ENCODE measurements at places on chromosomes 16 and 17. TPM values are rescaled to one million over a fixed set of nuclear protein-coding genes. Genes with fewer than 3 reads are reported as not detected.

Gene ST6GALNAC2
- total RNA-seq, result 0.46 TPM

Gene KRTAP2-3
- not detected for total RNA-seq

Gene SPEM2
- not detected for total RNA-seq

Gene SECTM1
- total RNA-seq, result 0.28 TPM

Gene TP53TG3E
- not detected for total RNA-seq

Gene WFIKKN2
- total RNA-seq, result 1.1 TPM

Gene ATP2C2
- 2.8 TPM for total RNA-seq

Gene PYDC1
- total RNA-seq, result 2.1 TPM

Gene C16orf87
- 18.2 TPM for total RNA-seq

Gene SEPHS2
- 52.6 TPM for total RNA-seq

Gene PIK3R5
- 1.4 TPM for total RNA-seq

Gene TOM1L1
- total RNA-seq, result 44.6 TPM

Gene DHRS7C
- total RNA-seq, result not detected

Gene MT1A
- total RNA-seq, result not detected

Gene NOD2
- 0.17 TPM for total RNA-seq

Gene FOXN1
- not detected for total RNA-seq

Gene SALL1
- 101 TPM for total RNA-seq

Gene KRTAP4-4
- not detected for total RNA-seq

Gene DNAI2
- total RNA-seq, result not detected

Gene CCL8
- not detected for total RNA-seq

Gene SLC47A1
- total RNA-seq, result 2.0 TPM

Gene PRR11
- 70.6 TPM for total RNA-seq

Gene SOX9
- total RNA-seq, result 1.2 TPM

Gene CALB2
- total RNA-seq, result 0.97 TPM

Gene CNGB1
- total RNA-seq, result not detected

Gene CDH16
- total RNA-seq, result not detected

Gene C17orf107
- 4.4 TPM for total RNA-seq

Gene ANKRD13B
- 21.6 TPM for total RNA-seq

Gene OMG
- not detected for total RNA-seq

Gene SOX8
- 8.9 TPM for total RNA-seq

Gene NPIPB13
- 14.3 TPM for total RNA-seq

Gene MKS1
- 24.8 TPM for total RNA-seq

Gene RSL1D1
- 334 TPM for total RNA-seq

Gene TTC19
- 64.3 TPM for total RNA-seq

Gene ZNF500
- 18.3 TPM for total RNA-seq

Gene TPSG1
- not detected for total RNA-seq

Gene ANKFN1
- total RNA-seq, result not detected

Gene FBXO39
- not detected for total RNA-seq

Gene PPY
- total RNA-seq, result 0.59 TPM

Gene BCAR1
- 97.1 TPM for total RNA-seq

Gene TBC1D10B
- total RNA-seq, result 25.8 TPM
